ENCODE measurements at places on chromosomes 4 and X.

- no peak for DNase-seq
Measured at GRCh38 chr4:163003979-163004378, 162.7 kb downstream of the NAF1 start.

DNA sequence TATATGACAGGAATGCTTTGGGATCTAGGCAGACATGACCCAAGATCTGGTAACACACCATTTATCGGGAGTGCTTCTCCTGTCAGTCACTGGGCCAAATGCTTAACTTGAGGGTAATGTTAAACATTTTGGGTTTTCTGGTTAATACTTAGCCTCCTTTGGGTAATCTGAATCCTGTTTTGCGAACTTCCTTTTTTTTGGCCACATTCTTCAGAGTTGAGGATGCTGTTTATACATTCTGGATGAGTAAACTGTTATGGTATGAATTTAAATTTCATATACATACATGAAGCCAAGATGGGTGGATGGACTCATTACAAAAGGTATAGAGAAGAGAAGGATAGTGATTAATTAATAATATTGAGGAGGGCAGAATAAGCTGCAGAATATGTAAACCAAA lies 36.1 kb downstream of the MID1IP1 start:
- no peak for DNase-seq

- no peak for DNase-seq
Measured at GRCh38 chrX:131901546-131901945, 121.6 kb upstream of the STK26 start.

GRCh38 chr4:14225688-14226207 lies 598.2 kb upstream of the BOD1L1 start:
- no peak for DNase-seq

- DNase-seq = no peak
Measured at GRCh38 chr4:54173281-54173912, 55.7 kb upstream of the PDGFRA start.

DNA sequence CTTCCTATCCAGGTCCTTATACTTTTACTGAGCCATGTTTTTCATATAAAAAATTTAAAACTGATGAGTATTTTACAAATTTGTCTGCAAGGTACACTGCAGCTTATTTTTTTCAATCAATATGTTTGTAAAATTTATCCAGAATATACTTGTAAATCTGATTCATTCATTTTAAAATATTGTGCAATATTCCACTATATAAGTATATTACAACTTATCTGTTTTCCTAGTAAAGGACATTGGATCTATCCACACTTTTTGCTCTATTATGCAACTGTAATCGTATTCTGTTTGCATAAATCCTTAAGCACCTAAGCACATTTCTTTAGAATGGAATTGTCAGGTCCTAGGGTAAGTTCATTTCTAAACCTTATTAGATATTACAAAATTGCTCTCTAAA lies 49.5 kb downstream of the TBC1D9 start:
- DNase-seq = no peak

DNA sequence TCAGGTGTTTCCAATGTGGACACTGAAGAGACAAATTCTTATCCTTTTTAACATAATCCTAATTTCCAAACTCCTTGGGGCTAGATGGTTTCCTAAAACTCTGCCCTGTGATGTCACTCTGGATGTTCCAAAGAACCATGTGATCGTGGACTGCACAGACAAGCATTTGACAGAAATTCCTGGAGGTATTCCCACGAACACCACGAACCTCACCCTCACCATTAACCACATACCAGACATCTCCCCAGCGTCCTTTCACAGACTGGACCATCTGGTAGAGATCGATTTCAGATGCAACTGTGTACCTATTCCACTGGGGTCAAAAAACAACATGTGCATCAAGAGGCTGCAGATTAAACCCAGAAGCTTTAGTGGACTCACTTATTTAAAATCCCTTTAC lies 18.6 kb downstream of the TLR7 start:
- no peak for DNase-seq

- no peak for DNase-seq
Measured at GRCh38 chrX:80316526-80316925, 103.7 kb upstream of the TENT5D start.

DNA sequence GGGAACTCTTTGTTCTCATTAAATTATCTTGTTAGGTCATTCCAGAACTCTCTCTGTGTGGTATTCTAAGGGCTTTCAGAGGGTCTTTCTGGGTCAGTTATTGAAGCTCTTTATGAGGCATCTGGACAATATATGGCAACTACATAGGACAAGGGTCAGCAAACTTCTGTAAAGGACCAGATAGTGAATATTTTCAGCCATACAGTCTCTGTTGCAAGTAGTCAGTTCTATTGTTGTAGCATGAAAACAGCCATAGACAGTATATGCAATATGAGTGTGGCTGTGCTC lies 35.1 kb downstream of the HADH start:
- no peak for DNase-seq

DNA sequence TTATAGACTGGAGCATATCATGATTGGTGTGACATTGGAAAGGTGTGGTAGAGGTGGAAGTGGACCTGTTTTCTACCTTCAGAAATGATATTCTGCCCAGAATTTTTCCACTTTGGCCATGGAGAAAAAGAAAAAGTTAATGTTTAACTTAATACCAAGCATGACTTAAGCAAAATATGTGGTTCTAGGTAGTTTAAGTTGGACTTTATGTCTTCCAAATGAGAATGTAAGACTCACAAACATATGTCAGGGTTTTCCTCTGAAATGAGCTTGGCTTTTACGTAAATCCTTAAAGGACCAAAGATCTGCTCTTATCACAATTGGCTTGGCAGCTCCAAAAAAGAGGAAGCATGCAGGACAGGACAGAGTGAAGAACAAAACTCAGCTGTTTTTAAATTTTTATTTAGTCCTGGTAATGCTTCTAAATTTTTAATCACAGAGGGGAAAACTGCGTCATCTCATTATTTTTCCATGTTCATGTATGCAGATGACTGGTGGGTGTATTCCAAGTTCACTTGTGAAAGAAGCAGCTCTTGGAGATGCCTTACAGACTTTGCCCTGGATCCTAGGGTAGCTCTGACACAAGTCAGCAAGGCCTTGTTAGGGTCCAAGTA lies 98.2 kb downstream of the ANK2 start:
- no peak for DNase-seq

DNA sequence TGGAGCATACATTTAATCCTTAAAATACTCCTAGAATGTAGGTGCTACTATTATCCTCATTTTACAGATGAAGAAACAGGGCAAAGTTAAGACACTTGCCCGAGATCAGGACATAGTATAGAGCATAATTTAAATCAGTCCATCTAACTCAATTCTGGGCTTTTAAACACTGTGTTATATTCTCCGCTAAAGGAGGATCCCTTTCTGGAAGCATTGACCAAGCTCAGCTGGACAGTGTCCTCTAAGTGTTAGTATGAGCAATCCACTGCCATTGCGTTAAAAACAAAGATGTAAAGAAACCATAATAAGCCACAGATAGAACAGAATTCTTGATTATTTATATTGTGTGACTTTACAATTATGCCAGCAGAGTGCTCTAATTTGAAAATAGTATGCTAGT lies 207.0 kb downstream of the ARHGAP24 start:
- no peak for DNase-seq

GRCh38 chrX:151697522-151697921 lies 2.3 kb downstream of the PRRG3 start:
- peak; percentile 81 for DNase-seq

GRCh38 chrX:15143050-15143824 lies 126.6 kb downstream of the ASB9 start:
- peak; percentile 6 for DNase-seq

DNA sequence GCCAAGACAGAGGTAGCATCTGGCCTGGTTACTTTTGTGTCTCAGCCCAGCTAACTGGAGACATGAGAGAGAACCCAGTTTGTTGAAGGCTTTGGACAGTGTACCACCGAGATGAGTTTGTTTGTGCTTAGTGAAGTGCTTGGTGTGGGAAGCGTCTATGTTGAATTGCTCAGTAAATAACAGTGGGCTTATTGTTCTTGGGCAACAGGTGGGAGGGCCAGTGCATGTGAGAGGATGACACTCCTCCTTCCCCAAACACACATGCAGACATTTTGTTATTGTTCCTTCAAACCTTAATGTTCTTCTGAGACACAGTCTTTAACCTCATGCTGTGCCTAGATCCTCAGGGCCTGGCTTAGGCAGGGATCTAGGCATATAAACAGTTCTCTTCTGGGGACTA lies 39.7 kb downstream of the MSN start:
- no peak for DNase-seq

- DNase-seq = no peak
Measured at GRCh38 chr4:81472281-81473182, 825 bp upstream of the RASGEF1B start.

DNA sequence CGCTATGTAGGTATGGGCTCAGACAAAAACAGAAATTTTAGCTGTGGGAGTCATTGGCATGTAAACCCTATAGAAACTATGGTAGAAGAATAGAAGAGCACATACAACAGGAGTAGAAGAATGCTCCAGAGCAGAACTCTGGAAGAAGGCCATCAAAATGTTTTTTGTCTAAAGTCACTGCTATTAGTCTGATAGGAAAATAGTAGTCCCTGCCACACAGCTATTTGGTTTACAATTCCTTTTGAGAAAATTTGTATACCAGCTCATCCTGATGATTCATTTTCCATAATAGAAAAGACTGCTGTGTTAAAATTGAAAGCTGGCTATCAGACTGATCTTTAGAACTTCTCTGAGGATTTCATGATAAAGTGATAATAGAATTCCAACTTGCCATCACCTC lies 32.8 kb upstream of the ADAD1 start:
- DNase-seq = no peak

DNA sequence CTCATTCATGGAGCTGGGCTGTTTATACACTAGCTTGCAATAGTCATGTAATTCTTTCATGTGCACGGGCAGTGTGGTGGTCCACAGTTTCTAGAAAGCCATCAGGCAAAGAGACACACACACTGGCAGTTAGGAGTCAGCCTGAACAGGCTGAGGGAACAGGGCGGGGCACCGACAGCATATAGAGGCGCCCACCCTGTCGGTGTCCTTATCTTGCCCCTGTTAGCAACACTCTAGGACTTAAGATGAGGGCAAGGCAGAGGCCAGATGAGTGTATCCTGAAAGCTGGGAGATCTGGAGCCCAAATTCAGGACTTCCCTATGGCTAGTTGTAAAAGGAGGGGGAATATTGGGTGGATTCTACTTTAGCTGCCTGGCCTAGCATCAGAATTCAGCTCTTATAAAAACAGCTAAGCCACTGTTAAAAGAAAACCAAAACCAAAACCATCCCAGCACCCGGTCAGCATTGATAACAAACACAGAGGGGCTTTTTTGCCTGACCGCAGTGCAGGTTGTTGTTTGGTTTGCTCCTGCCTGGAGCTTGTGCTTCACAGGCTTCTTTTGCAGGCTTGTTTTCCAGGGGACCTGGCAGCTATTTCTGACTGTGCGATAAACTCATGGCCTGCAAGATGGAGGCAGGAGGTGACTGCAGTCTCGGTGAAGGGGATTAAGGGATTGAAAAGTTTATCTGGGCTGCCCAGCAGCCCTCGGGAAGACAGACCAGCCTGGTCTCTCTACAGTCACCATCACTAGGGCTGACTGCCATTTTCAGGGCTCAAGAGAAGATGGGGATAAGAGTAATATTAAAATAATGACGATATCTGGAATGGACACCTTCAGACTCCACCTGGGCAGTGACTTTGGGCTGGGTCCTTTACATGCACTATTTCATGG lies 638.9 kb downstream of the MID1IP1 start:
- DNase-seq = no peak

GRCh38 chr4:66633477-66633876 lies 911.8 kb downstream of the CENPC start:
- peak; percentile 10 for DNase-seq

- DNase-seq = no peak
Measured at GRCh38 chr4:148852092-148852699, 410.0 kb upstream of the NR3C2 start.

DNA sequence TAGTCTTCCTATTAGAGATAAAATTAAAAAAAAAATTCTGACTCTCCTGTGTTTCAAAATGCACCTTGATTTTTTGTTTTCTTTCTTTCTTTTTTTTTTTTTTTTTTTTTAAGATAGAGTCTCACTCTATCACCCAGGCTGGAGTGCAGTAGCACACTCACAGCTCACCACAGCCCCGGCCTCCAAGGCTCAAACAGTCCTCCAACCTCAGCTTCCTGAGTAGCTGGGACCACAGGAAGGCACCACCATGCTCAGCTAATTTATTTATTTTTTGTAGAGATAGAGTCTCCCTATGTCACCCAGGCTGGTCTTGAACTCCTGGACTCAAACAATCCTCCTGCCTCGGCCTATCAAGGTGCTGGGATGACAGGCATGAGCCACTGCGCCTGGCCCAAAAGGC lies 41.1 kb upstream of the TMEM184C start:
- no peak for DNase-seq

DNA sequence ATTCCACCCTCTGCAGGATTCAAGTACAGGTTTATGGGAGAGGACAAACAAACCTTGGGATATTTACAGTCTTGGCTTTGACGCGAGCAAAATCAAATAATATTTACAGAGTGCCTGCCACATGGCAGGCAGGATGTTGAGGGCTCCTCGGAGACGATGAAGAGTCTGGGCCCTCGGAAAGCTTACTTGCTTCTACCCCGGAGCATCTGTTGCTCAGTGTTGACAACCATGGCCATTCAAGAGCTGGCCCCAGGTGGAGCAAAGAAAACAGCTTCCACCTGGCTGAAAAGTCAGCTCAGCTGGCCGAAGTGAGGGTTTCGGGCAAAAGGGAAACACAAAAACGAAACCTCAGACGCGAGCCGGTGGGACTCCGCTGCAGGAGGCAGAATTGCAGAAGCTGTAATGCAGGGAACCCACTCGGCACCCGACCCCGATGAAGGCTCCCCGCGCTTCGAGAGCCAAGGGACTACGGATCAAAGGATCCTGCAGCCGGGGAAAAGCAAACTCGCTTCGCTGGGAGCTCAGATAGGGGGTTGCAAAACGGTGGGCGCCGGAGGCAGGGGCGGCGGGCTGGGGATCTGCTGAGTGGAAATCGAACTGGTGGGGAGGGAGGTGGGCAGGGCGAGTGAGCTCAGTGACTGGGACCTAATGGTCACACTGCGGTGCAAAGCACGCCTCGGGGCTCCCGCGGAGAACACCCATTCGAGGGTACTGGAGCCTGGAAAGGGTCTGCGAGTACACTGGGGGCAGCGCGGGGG lies 805 bp downstream of the ATP8A1 start:
- no peak for DNase-seq

DNA sequence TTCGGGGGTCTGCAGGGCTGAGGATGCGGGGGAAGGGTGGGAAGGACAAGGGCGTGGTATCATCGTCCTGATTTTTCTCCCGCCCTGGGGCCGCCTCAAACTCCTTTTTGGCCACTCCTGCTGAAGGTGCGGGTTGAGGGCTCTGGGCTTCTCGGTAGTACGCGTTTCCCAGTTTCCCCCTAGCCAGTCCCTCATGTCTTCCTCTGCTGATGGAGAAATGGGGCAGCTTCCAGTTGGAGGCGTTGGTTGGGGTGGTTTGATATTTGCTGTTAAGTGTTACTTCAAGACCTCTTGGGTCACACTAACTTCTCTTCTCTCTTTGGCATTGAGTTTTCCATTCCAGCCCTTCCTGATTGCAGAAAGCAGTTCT lies 482 bp downstream of the GSTCD start:
- no peak for DNase-seq

GRCh38 chrX:819684-820083 lies 189.1 kb downstream of the SHOX start:
- DNase-seq = no peak

Data from fibroblast of skin of left quadriceps (primary cell).